Activated T-helper 1 cell treated with Interleukin-2 at 50 U/mL for 16 hours (primary cell): ENCODE measurements at places on chromosomes 3 and 15.

DNA sequence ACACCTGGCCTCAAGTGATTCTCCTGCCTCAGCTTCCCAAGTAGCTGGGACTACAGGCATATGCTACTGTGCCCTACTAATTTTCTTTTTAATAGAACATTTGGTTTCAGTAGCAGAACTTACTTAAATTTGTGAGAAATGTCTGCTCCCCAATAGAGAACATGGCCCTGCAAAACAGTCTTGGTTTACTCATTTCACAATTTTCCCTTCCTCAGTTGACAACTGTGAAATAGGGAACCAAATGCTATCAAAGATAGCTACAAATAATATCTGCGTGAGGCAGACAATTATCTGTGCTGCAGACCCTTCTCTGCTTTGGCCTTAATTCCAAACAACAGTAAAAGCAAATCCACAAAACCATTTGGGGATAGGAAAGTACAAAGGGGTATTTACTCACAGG is 22.6 kb downstream of the METTL6 start:
- no peak for DNase-seq

DNA sequence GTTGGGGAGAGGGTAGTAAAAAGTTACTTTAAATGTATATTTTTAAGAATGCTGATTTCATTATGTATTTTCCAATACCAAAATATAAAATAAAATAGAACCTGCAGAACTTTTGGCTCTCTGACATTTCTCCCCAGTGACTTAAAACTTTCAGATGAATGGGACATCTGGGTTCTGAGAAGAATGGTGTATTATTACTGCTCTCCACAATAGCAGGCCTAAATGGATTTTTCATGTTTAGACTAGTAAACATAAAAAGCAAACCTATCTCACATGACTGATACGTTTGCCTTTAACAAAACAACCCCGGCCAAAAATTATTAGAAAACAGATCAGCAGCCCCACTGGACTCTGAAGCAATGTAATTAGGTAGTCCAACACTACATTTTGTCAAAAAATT is 73.8 kb downstream of the FHIT start:
- no peak for DNase-seq

DNA sequence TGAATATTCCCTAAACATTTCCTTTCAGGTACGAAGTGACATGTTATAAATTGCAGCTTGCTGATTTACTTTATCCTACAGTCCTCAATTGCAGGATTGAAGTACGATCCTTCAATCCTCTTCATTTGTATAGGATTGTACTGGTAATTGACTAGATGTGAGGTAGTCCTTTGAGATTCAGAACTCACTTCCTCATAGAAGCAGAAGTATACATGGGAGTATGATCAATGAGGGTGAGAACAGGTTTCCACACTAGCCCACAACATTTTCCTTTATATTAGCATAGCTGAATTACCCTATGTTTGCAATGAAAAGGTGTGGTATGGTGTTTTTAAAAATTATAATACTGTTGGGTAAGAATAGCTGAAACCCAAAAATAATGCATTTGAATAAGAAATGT is 160.0 kb upstream of the UMPS start:
- no peak for DNase-seq

DNA sequence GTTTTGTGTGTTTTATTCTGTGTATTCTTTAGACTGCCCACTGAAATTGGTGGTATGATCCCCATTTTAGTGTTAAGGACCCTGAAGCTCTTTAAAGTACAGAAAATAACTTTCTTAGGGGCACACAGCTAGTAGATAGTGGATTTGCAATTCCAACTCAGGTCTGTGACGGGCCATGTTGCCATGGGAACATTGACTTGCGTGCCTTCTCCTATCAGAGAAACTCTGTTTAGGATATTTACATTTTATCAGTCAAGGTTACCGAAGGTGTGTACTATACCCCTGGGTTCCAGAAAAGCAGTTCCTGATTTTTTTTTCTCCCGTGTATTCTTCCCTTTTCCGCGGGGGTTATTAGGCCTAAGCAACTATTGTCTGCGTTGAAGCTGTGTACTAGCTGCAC is 19.4 kb downstream of the MYZAP start:
- DNase-seq, result no peak

GRCh38 chr3:165854696-165855095 is 17.5 kb upstream of the BCHE start:
- DNase-seq, result no peak

GRCh38 chr15:78212546-78213424 is 21.6 kb downstream of the ACSBG1 start:
- DNase-seq, result no peak

DNA sequence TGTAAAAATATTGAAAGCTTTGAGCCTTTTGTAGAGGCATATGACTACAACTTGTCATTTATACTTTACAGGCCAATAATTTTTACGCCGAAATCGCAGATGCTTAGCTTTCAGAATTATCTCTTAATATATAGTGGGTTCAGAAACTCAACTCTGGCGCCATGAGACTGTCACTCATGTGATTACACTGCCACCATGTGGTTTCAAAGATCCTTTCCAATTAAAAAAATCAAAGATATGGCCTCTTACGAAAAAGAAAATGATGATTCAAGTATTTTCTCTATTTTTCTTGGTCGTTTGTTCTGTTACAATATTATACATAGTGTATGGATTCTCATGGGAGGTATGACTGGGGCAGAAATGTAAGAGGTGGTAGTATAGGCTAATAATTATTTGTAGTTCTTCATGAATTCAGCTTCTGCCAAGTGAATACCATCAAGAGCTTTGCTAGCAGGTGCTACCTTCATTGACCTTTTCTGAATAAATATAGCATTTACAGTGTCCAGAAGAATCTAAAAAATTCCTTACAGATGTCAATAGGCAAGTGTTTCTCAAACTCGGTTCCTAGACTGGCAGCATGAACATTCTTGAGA is 751.7 kb upstream of the GOLIM4 start:
- no peak for DNase-seq

DNA sequence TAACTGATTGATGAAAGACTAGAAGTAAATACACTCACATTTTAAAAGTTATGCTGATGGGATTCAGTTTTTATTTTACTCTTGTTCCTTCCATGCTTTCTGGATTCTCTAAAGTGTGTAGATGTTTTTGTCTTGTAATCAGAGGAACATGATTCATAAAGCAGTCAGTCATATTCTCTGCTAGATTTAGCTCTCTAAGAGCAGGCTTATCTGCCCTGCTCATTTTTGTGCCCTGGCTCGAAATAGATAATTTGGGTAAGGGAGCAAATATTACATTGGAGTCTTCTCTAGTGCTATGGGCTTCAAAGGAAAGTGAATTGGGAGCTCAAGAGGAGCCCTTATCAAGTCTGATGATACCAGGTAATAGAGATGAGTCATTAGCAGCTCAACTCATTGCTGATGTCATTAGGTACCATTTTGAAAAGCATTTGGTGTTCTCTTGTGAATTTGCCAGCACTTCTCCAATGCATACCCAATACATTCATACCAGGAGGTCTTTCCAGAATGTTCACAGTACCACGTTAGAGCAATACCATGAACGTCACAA is 27.7 kb downstream of the SACM1L start:
- no peak for DNase-seq

- DNase-seq, result no peak
These were observed 65.4 kb downstream of the CHDH start for GRCh38 chr3:53780806-53781205.

DNA sequence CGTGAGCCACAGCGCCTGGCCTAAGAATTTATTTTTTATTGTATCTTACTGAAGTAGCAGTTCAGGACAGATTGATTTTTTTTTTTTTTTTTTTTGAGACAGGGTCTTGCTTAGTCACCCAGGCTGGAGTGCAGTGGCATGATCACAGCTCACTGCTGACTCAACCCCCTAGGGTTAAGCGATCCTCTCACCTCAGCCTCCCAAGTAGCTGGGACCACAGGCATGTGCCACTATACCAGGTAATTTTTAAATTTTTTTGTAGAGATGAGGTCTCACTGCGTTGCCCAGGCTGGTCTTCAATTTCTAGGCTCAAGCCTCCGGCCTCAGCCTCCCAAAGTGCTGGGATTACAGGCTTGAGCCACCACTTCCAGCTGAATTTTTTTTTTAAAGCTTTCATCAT is 99.8 kb upstream of the HERC1 start:
- no peak for DNase-seq

GRCh38 chr3:5051772-5052171 is 70.3 kb upstream of the ARL8B start:
- no peak for DNase-seq

GRCh38 chr3:66039590-66039887 is 821 bp upstream of the MAGI1 start:
- no peak for DNase-seq

GRCh38 chr3:197613199-197613598 is 57.4 kb upstream of the BDH1 start:
- DNase-seq, result no peak

- DNase-seq, result no peak
These were observed 504.6 kb upstream of the NECTIN3 start for GRCh38 chr3:110567029-110567428.

- DNase-seq, result no peak
These were observed 28.1 kb upstream of the SERPINI2 start for GRCh38 chr3:167501941-167502340.

DNA sequence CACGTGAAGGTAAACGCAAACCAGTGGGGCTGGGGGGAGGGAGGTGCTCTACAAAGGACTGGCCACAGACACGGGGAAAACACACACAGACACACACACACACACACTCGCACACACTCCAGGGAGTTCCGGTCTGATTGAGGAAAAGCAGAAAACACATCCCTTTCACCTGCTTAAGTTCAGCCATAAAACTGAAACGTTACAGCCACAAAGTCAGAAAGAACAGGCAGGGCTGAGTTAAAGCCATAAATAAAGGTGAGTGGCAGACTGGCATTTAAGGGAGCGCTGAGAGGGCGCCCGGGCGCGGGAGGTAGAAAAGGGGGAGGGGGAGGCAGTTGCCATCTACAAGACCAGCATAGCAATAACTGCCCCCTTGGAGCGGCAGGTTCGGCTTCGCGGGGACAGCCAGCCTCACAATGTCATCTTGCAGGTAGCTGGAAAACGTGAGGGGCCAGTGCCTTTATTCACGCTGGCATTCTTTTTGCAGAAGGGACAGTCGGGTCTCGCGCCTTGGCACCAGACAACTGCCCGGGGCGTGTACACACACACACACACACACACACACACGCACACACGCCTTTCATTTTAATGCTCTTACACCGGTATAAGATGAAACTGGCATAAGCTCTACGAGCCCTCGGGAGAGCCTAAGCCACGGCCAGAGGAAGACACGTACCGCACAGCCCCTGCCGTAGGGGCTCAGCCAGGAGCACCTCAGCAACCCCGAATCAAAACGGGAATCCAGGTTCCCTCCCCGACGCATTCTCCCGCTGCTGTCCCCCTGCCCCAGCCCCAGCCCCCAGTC is 866 bp downstream of the TNIK start:
- peak; percentile 20 for DNase-seq

DNA sequence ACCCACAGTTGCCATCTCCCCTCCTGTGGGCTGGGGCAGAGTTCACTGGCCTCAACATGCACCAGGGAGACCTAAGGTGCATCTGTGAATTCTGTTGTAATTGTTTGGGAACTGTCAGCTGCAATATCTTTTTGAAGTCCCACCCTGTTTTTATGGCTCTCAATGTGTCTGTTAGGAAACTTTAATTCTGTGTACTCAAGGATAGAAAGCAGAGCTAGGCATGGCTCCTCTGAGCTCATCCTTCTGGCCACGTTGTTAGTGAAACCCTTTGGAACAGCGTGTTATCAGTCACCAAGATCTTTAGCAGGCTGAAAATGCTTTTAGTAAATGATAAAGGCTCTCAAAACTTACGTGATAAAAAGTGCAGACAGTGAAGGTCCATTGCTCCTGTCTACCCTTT is 33.6 kb upstream of the MTMR10 start:
- DNase-seq, result no peak

GRCh38 chr3:97265237-97266005 is 451.0 kb downstream of the EPHA6 start:
- DNase-seq, result no peak

GRCh38 chr3:160801386-160802118 is 45.5 kb downstream of the PPM1L start:
- no peak for DNase-seq

DNA sequence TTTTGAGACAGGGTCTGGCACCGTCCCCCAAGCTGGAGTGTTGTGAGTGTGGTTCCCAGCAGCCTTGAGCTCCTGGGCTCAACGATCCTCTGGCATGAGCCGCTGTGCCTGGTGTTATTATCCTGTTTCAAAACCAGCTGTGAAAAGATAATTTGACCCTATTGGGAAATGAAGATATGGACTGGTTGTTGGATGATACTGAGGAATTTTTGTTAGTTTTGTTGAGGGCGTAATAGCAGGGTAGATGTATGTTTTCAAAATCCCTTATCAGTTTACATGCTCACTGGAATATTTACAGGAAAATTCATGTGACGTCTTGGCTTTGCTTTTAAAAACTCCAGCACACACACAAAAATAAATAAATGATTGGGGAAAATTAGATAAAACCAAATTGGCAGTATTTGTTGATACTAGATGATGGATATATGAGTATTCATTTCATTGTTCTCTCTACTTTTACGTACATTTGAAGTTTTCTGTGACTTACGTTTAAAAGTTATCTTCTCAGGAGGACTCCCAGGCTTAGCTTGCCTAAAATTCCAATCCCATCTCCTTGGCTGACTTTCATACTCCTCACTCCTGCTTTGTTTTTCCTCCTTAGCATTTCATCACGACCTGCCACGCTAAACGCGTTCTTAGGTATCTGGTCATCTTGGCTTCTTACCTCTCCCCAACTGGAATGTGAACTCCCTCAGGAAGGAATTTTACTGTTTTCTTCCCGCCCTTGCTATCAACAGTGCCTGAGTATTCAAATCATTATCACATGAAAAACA is 56.8 kb upstream of the TFRC start:
- no peak for DNase-seq

GRCh38 chr3:115943579-115943978 is 320.3 kb downstream of the GAP43 start:
- no peak for DNase-seq

DNA sequence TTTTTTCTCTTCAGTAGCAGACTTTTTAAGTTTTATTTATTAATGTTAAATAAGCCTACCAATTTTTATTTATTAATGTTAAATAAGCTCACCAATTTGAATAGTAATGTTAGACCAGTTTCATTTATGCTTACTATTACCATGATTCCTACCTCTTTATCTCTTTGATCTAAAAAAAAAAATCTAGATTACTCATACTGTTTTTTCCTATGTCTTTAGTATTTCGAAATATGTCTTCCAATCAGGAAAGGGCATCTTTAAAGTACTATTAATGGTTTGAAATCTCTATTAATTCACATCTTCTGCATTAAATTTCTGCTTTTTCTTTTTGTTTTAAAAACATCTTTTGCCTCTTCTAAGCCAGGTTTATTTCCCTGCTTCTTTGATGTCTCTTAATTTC is 27.5 kb upstream of the MAPKBP1 start:
- no peak for DNase-seq

DNA sequence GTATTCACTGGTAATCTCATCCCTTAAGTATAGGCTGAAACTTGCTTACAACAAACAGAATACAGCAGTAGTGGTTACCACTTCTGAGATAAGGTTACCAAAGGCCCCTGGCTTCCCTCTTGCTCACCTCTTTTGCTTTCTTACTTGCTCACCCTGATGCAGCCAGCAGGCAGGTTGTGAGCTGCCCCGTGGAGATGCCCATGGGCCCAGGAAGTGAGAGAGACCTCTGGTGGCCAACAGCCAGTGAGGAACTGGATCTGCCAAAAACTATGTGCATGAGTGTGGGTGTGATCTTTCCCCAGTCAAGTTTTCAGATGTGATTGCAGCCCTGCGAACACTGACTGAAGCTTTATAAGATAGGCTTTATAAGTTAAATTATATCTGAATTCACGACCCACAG is 48.7 kb downstream of the NMNAT3 start:
- DNase-seq, result no peak
